ENCODE measurements at places on chromosomes 3 and 15.

- DNase-seq, result no peak
Measured at GRCh38 chr3:21747966-21748555, 2.9 kb downstream of the ZNF385D start.

- DNase-seq, result no peak
Measured at GRCh38 chr3:70149714-70150400, 150.3 kb downstream of the SAMMSON start.

- DNase-seq, result no peak
Measured at GRCh38 chr3:95721938-95722337, 1092.5 kb upstream of the EPHA6 start.

DNA sequence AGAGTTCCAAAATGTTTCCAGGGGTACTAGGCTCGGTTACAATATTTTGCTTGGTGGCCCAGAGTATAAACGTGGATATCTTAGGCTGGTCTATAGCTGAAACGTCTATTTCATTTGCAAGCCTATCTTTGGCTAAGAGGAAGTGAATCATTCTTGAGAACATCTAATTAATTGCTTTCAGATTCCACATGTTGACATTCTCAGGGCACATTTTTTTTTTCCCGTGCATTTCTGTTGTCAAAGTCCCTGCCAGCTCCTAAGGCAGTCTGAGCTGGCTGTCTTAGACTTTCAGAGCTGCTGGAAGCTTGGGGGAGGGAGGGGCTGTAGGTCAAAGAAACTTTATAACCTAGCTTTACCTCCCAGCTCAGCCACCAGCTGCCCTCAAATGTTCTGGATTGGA lies 23.2 kb upstream of the LAMP3 start:
- DNase-seq, result no peak

GRCh38 chr15:78621810-78622402 lies 1.1 kb upstream of the CHRNA3 start:
- no peak for DNase-seq

DNA sequence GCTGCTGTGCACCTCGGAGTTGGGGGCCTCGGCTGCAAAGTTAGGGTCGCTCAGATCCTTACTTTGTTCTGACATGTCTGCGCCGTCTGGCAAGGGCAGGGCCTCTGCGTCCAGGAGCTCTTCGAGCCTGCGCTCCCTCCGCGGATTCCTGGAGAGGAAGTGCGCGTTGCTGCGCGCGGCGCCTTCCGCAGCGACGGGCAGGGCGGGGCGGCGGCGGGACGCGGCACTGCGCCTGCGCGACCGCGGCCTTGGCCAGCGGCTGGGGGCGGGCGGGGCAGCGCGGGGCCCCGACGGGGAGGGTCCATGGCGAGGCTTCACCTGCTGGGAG lies at the start of gene NDN:
Gene NDN (minus strand): TSS at position 163 of the 328 bp plus-strand sequence. CDS start 88 bp downstream, at position 75.
- DNase-seq, result no peak

- DNase-seq, result no peak
Measured at GRCh38 chr3:34207002-34207401, 408.6 kb downstream of the PDCD6IP start.

DNA sequence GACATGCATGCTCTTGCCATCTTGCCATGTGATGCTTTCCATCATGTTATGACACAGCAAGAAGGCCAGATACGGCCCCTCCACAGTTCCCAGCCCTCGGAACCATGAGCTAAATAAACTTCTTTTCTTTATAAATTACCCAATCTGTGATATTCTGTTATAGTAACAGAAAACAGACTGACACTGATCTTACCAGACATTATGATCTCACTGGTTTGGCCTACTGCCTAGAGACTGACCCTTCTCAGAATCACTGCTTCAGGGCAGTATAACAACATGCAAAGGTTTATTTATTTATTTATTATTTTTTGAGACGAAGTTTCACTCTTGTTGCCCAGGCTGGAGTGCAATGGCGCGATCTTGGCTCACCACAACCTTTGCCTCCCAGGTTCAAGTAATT lies 14.0 kb downstream of the ZNF619 start:
- no peak for DNase-seq

- no peak for DNase-seq
Measured at GRCh38 chr3:140398387-140398786, 279.5 kb upstream of the TRIM42 start.

DNA sequence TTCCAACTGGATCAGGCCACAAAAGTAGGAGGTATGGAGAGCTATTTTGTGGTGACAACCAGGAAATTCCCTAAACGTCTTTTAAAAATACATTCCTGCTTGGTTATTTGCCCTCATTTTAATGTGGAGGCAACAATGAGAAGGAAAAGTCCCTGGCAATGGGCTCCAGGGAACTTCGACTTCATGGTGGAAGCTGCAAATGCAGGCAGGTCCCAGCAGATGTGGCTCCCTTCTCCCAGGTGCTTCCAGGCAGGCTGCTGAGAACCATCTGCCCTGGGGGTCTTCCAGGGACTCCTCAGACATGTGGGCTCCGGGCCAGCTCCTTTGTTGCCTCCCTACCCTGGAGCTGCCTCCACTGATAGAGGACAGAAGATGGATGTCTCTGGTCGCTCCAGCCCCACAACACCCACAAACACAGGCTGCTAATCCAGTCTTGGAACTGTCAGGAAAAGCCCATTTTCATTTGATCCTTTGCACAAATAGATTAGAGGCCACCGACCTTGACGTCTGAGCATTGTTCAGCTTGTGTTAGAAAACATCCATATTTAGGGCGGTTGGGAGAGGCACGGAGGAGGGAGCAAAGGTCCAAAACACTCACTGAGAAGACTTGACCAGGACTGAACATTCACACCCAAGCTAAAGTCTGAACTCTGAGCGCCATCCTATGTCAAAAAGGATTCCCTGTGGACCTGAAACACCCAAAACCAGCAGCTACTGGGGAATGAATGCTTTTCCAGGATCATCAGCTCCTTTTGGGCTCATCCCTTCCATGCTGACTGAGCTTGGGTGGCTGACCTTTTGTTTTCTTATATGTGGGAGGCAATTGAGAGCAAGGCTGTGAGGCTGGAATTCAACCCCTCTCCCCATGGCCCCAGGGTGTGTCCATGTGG lies 30.2 kb upstream of the SLCO2A1 start:
- no peak for DNase-seq

DNA sequence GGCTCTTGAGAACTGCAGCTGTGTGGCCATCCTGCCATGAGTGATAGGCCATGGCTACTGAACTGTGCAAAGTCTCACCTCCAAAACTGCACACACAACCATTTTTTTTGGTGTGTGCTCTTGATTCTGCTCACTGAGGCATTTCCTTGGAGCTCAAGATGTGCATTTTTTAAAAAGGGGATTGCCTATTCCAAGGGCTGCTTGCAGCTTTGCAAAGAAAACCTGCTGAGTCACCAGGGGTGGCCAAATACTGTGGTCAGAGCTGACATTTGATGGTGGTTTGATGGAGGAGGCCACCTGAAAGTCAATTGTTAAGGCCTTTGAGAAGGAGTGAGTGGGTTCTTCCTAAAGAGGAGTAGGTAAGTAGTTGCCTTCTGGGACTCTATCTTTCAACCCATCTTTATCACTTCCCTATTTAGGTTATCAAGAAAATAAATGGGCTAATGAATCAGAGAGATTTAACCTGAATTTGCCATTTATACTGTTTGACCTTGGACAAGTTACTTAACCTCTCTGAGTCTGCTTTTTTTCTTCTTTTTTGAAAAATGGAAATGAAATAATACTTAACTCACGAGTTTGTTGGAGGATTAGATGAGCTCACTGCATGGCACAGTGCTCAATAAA lies 87.9 kb downstream of the CHST2 start:
- DNase-seq, result no peak

DNA sequence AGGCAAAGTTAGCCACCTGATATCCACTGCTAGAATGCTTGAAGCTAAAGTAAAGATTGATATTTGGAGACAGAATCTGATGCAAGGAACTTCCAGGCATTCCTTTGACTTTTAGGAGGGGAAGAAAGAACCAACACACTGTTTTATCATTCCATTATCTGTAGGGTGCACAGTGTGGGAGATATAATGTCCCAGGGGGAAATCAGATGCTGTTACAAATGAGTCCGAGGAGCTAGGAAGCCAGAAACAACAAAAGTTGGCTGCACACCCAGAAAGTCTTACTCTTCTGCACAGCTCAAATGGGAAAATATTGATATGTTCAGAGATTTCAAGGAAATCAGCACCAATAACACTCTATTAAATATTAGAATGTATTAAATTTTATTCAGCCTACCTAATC lies 113.6 kb upstream of the ROBO1 start:
- DNase-seq, result no peak

DNA sequence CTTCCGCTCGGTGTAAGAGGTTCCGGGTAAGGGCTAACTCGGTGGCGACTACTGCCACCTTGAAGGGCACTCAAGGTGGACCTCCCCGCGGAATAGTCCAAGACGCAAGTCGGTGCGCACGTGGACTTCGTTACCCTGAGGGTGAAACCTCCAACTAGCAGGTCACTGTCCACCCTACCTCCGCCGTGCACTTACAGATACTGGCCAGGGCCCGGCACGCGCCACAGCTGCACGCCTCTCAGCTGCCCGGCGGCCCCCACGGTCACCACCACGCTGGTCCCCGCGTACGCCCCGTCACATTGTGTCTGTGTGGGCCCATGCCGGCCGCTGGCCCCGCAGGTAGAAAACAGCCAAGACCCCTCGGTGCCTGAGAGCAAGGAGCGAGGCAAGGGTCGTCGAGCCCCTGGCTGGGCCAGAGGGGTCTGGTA lies 1.1 kb downstream of the LTK start:
- no peak for DNase-seq

GRCh38 chr3:38168151-38169026 lies 3.1 kb downstream of the OXSR1 start:
- no peak for DNase-seq

DNA sequence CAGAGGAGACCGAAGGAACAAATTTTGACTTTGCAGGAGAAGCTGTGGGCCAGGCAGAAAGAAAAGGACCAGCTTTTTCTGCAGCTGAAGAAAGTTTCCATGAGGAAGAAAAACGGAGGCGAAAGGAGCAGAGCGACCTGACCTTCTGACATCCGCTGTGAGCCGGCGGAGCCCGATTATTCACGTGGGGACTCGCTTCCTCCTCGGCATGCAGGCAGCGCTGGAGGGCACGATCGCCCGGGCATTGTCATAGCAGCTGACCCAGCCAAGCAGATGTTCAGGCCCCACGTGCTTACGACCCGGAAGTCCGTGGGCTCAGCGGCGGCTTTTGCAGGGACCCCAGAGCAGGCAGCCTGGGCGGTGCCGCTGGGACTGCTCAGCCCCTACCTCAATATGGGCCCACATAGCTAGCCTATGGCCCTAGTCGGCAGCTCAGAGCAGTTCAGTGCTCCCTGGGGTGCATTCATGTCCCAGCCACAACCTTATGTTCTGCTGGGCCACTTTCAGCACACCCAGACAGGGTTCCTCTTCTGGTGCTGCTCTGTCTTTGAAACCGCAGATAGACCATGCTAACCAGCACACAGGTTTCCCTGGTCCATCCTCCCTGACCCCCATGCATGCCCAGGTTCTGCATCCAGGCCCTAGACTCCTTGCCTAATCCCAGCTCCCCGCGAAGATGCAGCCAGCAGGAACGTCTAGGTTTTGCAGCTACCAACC lies 10.5 kb upstream of the EIF4A2 start:
- peak; percentile 53 for DNase-seq

- DNase-seq, result no peak
Measured at GRCh38 chr3:106135451-106136160, 266.8 kb upstream of the CBLB start.

DNA sequence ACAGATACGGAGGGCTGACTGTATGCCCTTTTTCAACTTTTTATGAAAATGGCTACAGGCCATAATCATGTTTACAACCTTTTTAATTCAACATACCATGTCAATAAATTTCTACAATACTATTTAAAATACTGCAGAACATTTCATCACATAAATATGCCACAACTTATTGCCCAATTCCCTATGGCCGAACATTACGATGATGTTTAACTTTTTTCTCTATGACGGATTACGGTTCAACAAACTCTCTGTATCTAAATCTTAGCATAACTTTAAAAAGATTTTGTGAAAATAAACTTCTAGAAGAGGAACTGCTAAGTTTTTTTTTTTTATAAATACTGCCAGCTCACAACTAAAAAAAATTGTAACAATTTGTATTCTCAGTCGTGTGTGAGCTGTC lies 220.4 kb downstream of the OSBPL10 start:
- DNase-seq, result no peak

- no peak for DNase-seq
Measured at GRCh38 chr3:27253831-27254230, 115.4 kb downstream of the NEK10 start.

DNA sequence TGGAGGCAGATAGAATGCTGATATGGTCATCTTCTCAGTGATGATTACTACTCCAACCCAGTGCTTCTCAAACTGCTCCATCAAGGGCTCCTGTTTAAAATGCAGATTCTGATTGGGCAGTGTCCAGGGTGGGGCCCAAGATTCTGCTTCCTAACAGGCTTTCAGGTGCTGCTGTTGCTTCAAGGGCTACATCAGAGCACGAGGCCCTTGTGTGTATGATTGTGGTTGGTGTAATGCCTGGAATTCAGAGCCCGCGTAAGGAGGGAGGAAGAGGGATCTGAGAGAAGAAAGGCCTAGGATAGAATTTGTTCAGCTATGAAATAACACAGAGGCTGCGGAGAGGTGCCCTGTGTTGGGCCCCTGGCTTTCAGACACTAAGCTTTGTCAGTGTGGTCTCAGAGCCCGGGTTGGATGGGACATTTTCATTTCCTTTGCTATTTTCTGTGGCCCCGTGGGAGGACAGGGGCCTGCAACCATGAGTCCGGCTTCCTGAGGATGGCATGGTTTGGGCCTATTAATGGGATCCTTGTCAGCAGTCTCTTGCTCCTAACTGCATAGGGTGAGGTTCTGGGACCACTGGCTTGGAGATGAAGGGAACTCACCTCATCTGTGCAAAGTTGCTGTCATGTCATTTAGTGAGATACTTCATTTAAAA lies 53.0 kb downstream of the ATP1B3 start:
- no peak for DNase-seq

DNA sequence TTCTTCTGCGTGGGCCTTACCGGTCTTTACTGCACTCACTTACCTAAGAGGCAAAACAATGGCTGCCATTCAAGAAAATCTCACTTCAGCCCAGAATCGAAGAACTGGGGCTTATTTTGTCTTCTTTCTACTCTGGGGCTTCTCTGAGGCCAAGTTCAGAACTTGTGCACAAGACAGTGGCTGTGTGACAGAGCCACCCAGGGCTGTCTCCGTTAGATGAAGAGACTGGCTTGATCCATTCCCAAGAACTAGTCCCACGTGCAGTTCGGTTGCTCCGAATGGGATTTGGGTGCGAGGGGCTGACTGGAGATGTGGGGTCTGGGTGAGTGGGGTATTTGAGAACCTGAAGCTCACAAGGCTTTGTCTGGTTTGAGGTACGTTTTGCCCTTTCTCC lies 795 bp upstream of the TCF12 start:
- no peak for DNase-seq

- DNase-seq, result no peak
Measured at GRCh38 chr15:89835176-89835564, 20.5 kb upstream of the ANPEP start.

DNA sequence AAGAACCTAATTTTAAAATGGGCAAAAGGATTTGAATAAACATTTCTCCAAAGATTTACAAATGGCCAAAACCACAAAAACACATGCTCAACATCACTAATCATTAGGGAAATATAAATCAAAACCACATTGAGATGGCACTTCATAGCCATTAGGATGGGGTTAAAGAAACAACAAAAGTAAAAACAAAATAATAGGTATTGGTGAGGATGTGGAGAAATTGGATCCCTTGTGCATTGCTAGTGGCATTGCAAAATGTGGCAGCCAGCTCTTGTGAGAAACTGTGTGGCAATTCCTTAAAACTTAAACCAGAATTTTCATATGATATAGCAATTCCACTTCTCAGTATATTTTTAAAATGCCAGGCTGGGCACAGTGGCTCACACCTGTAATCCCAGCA lies 126.5 kb downstream of the STT3B start:
- DNase-seq, result no peak

- no peak for DNase-seq
Measured at GRCh38 chr3:174863488-174863887, 4.4 kb downstream of the NAALADL2 start.

Measured in activated gamma-delta T cell treated with anti-CD3 and anti-CD28 coated beads, Interleukin-2, amount 50 U/mL, for 16 hours (primary cell).